RPMI7951 (cell line): ENCODE measurements at places on chromosomes 6 and 20. TPM values are rescaled to one million over a fixed set of nuclear protein-coding genes. Genes with fewer than 3 reads are reported as not detected.
A peak's percentile ranks its signal among the peaks of the same experiment; 100 is the strongest.

The PTCHD4 gene
- total RNA-seq, result not detected in 2 replicates

DNA sequence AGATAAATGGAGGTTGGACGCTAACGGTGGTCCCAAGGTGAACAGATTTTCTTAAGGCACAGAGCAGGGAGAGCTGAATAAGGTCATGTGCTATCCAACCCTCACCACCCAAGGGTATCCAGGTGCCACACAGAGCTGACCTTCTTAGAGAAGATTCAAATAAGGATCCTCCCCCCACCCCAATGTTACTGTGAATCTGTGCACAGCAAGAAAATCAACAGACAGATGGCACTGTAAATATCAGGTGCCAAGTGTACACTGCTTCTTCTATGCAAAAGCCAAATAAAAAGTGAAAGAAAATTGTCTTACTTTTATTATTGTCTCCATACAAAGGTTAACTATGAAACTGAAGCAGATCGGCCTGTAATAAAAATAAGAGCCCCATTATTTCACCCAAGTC lies 96.9 kb downstream of the PAK5 start:
- DNase-seq, result no peak

The MAS1 gene
- not detected in 2 replicates for total RNA-seq

GRCh38 chr6:161200610-161201370 lies 73.1 kb downstream of the AGPAT4 start:
- DNase-seq, result no peak

- no peak for DNase-seq
Measured at GRCh38 chr20:23407781-23408464, 13.4 kb downstream of the NAPB start.

DNA sequence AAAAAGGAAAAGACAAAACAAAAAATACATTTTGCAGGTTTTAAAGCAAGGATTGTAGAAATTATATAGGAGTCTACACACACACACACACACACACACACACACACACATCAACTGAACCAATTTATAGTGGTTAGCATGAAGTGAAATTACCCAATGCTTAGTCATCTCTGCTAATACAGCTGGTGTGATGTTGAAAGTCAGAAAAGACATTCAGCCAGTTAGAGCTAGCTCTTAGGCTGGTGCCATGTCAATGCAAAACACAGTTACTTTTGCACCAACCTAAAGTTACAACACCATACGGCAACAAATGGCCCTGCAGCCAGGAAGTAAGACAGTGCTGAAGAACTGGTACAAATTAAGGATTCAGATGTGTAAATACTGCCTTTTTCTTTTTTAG lies 15.2 kb downstream of the FAM210B start:
- DNase-seq, result peak; percentile 96

DNA sequence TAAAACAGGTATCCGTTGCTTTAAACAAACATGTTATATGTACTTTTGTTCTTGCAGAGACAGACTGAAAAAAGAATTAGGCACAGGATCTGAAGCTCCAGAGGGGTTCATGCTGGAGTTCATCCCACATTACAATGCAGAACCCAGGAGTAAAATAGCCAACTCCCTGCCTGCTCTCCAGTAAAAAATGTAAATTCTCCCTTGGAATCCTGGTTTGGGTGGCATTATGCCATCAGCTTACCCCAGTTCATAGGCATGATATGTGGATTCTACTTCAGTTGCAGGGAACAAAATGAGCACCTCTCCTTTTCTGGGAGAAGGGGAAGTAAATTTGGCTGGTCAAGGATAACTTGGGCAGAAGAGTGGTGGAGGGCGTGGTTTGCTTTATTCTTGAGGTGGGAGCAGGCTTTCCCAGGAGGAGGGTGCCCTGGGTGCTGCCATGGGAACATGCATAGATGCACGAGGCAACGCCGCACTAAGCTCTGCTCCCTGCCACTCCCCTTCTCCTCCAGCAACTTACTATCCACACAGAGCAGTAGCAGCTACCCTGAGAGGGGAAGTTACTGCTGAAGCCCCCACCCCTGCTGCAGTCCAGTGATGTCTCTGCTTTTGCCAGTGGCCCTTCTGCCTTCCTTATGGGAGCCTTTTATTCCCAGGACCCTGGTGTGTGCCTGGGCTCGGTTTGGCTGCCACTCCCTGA lies 71.6 kb upstream of the GLP1R start:
- no peak for DNase-seq

The CCN5 gene
- total RNA-seq, result not detected in 2 replicates

The QKI gene
- total RNA-seq, result 147 and 192 TPM in 2 replicates
